ENCODE measurements at places on chromosomes 2 and 18.

DNA sequence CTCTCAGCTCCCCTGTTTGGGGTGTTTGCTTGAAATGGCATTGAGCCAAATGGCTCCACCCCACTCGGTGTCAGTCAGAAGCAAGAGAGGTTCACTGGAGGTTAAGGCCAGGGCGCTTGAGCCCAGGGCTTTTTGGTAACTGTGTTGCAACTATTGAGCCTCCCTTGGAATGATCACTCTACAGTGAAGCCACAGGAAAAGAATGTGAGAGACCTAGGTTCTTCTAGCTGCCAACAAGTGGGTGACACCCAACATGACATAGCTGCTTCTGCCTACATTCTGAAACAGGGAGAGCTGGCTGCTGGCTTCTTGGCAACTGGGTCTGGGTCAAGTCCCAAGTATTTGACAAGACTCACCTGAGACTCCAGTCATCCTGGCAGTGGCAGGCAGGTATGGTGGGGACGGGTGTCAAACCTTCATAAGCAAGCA lies 7.1 kb upstream of the GRHL1 start:
- no peak for DNase-seq

DNA sequence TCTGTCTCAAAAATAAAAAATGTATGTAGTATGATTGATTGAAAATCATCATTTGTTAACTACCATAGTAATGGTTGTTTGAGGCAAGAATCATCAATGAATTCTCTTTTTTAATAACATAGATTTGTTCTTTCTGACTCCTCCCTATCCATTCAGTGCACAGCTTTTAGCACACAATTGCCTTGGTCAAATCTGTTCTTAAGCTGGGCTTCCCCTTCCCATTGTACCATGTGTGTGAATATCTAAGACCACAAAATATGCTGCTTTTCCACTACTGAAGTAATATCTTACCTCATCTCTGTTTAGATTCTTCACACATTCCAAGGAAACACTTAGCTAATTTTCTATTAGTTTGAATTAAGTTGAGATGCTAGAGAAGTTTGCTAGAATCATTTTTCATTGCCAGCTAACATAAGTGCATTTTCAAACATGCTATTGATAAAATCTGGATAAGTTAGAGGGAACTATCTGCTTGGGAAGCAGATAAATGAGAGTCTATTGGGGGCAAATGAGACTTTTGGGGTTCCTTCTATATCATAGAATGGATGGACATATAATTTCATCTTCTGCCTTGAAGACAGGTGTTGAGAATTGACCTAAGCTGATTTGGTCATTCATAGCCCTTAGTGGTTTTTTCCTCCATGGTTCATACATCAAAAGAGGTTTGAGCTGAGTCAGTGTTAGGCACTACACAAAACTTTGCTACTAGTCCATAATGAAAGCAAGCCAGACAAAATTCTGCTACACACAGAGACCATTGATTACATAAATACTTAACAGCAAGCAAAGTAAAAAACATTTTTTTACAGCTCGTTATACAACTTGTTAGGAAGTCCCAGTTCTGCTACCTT lies 231.9 kb downstream of the PLCL1 start:
- DNase-seq, result no peak

- no peak for DNase-seq
Observed at GRCh38 chr2:187710791-187711521, 156.7 kb upstream of the TFPI start.

GRCh38 chr2:186189816-186190215 lies 296.2 kb upstream of the ZC3H15 start:
- no peak for DNase-seq

GRCh38 chr18:23943104-23943503 lies 71.5 kb upstream of the TTC39C start:
- DNase-seq, result peak; percentile 42

DNA sequence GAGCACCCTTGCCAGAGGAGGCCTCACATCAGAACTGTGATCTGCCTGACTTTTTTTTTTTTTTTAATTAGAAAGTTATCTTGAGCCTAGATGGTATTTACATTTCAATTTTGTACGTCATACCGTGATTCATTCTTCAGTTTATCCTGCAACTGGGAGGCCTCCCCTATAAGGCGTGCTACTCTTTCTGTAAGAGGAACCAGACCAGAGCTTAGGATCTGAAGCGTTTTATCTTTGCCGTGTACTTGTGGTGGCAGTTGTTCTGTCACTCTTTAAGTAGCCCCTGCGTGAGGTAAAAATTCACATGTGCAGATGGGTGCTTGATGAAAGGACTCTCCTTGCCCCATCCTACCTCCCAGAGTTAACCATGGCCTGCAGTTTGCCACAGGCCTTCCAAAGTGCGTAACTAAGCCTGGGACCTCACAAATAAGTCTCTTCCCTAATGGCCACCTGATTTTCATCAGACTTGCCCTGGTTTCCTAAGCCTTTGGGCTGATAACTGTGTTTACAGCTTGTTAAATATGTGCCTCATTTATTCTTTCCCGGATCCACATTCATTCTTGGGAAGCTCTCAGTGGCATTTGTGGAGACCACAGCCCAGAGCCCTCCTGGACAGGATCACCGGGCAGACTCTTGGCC lies 96.0 kb downstream of the MTCL1 start:
- DNase-seq, result no peak

DNA sequence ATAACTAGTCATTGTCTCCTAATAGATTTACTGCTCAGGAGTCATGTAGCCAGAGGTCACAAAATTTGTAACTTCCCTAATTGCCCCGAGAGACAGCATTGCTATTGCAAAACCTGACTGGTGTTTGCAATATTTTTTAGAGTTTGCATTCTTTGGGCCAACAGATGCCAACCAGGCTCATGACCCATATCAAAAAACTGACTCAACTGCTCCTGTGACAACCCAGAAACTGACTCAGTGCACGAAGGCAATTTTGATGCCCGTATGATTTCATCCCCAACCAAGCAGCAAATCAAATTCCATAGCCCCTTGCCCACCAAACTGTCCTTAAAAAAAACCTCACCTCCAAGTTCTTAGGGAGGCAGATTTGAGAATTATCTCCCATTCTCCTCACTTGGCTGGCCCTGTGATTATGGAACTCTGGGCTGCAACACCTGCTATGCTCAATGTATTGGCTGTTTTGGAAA lies 951.3 kb downstream of the TSN start:
- DNase-seq, result no peak
